Temporal lobe (tissue), 4 donors: ENCODE measurements at places on chromosomes 7 and 10. TPM values are rescaled to one million over a fixed set of nuclear protein-coding genes. Genes with fewer than 3 reads are reported as not detected.

ENTPD7 gene
- total RNA-seq = 8.6 TPM

CACNB2 gene
- 6.9 TPM for total RNA-seq

INMT gene
- total RNA-seq = under 0.01 TPM

MINPP1 gene
- 19.7 TPM for total RNA-seq

NRAP gene
- not detected for total RNA-seq

CPED1 gene
- total RNA-seq = 2.2 TPM

RAPGEF5 gene
- total RNA-seq = 64.7 TPM

FAM13C gene
- total RNA-seq = 15.2 TPM

PRKAR2B gene
- 174 TPM for total RNA-seq

LRIT1 gene
- not detected for total RNA-seq

CLRN3 gene
- total RNA-seq = not detected

CCDC172 gene
- total RNA-seq = not detected

OPALIN gene
- total RNA-seq = not detected

NEBL gene
- 43.0 TPM for total RNA-seq

XRCC2 gene
- 2.2 TPM for total RNA-seq

GRID2IP gene
- 0.74 TPM for total RNA-seq

NEURL1 gene
- total RNA-seq = 26.8 TPM

RBM17 gene
- 36.9 TPM for total RNA-seq

TRIL gene
- 13.0 TPM for total RNA-seq

MAPK8 gene
- total RNA-seq = 216 TPM

TRPV5 gene
- not detected for total RNA-seq

ZNF22 gene
- 34.4 TPM for total RNA-seq

SLC18A2 gene
- under 0.01 TPM for total RNA-seq

CYP2E1 gene
- 6.6 TPM for total RNA-seq

ACTL6B gene
- 99.6 TPM for total RNA-seq

NUTM2B gene
- total RNA-seq = 0.74 TPM

TSPAN15 gene
- total RNA-seq = 3.7 TPM

HYAL4 gene
- not detected for total RNA-seq

BTBD16 gene
- total RNA-seq = not detected

SLC18A3 gene
- total RNA-seq = not detected

SPDYE11 gene
- total RNA-seq = under 0.01 TPM

GLUD1 gene
- total RNA-seq = 139 TPM

EBF3 gene
- total RNA-seq = 0.74 TPM

NUDT13 gene
- 0.25 TPM for total RNA-seq

GHRHR gene
- total RNA-seq = 2.2 TPM

MLXIPL gene
- total RNA-seq = not detected

EBLN1 gene
- not detected for total RNA-seq

TEX47 gene
- total RNA-seq = not detected

EVX1 gene
- not detected for total RNA-seq

GPR85 gene
- 131 TPM for total RNA-seq

ZNF467 gene
- total RNA-seq = 1.2 TPM
